Left ventricle myocardium inferior (tissue), 1 donor: ENCODE measurements at places on chromosomes 6 and 20. TPM values are rescaled to one million over a fixed set of nuclear protein-coding genes. Genes with fewer than 3 reads are reported as not detected.

The STX11 gene
- total RNA-seq, result 6.8 TPM

The NKX2-4 gene
- total RNA-seq, result not detected

The B4GALT5 gene
- 31.0 TPM for total RNA-seq

The TCF15 gene
- 11.1 TPM for total RNA-seq

The ALDH5A1 gene
- total RNA-seq, result 27.6 TPM

The HEY2 gene
- 25.6 TPM for total RNA-seq

The SIRPD gene
- total RNA-seq, result not detected

The COL19A1 gene
- 1.9 TPM for total RNA-seq

The MUCL3 gene
- total RNA-seq, result not detected

The HLA-G gene
- not detected for total RNA-seq

The PRSS16 gene
- total RNA-seq, result 0.49 TPM

The HRH3 gene
- not detected for total RNA-seq

The SLC2A10 gene
- 2.8 TPM for total RNA-seq
